Epithelial cell of prostate (primary cell): ENCODE measurements at places on chromosomes 3 and 15.

GRCh38 chr15:36053746-36054145 is 507.8 kb upstream of the DPH6 start:
- no peak for DNase-seq

GRCh38 chr15:88098361-88098760 is 158.2 kb downstream of the NTRK3 start:
- no peak for DNase-seq

DNA sequence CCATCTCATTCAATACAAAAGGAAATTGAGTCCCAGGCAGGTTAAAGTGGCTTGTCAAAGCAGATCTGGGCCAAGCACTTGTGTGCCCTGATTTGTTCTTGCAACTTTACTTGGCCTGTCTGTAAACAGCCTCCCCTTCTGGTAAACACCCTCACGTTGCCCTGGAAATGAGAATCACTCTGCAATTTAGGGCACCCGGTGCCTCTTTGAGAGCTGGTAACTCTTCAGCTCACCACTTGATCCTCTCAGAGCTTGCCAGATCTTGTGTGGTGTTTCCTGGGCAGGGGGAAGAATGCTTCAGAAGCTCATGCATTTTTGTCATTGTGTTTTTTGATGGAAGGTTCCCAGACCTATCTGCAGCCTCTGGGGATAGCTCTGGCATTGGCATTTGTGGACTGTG is 11.3 kb downstream of the MED12L start:
- DNase-seq = no peak

GRCh38 chr3:148318240-148318639 is 379.5 kb upstream of the AGTR1 start:
- no peak for DNase-seq

GRCh38 chr3:150443331-150443741 is 35.2 kb downstream of the TSC22D2 start:
- no peak for DNase-seq

DNA sequence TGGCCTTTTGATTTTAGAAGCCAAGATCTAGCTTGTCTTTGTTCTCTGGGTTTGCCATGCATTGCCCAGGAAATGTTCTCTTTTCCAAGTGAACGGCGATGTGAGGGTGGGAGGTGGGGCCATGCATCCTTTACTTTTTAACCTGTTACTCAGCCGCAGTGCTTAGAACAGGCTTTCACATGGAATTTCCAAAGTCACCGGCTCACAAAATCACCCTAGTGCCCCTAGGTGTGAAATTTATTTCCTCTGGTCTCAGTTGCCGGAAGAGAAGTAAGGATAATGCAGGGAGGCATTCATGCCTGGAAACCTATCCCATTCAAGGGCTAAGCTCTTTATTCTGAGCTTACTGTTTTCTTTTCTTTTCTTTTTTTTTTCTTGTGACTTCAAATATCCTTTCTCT is 93.2 kb downstream of the CACNA2D3 start:
- DNase-seq = no peak
